ENCODE measurements at places on chromosomes 11 and 22. TPM values are rescaled to one million over a fixed set of nuclear protein-coding genes. Genes with fewer than 3 reads are reported as not detected.

The CRYAB gene
- total RNA-seq = 0.29 TPM

The IFITM1 gene
- total RNA-seq = 14.3 TPM

The CD3E gene
- total RNA-seq = not detected

The TMEM86A gene
- total RNA-seq = 0.49 TPM

The MRGPRX3 gene
- total RNA-seq = not detected

The LMO1 gene
- total RNA-seq = not detected

The LGALS12 gene
- total RNA-seq = 0.12 TPM

The MPZL3 gene
- 0.72 TPM for total RNA-seq

The SMCO4 gene
- 7.2 TPM for total RNA-seq

The FAM118B gene
- total RNA-seq = 33.6 TPM

The LRRC10B gene
- not detected for total RNA-seq

The CRYBB3 gene
- total RNA-seq = not detected

The INS gene
- total RNA-seq = not detected

The SLC22A25 gene
- total RNA-seq = not detected

The POTEH gene
- 0.29 TPM for total RNA-seq

The LRRN4CL gene
- 6.2 TPM for total RNA-seq

The MTMR3 gene
- 18.2 TPM for total RNA-seq

The MMP3 gene
- 1.3 TPM for total RNA-seq

The PRG2 gene
- total RNA-seq = not detected

The PGA5 gene
- total RNA-seq = not detected

The DKK3 gene
- 271 TPM for total RNA-seq

The KDM4E gene
- total RNA-seq = not detected

The TMPRSS5 gene
- total RNA-seq = not detected

The OR8A1 gene
- total RNA-seq = not detected

The TRPC6 gene
- total RNA-seq = 1.1 TPM

The CDON gene
- 17.8 TPM for total RNA-seq

The HMBS gene
- total RNA-seq = 17.1 TPM

The ISX gene
- not detected for total RNA-seq

The MB gene
- total RNA-seq = 2.3 TPM
